ENCODE measurements at places on chromosomes 2 and 18. TPM values are rescaled to one million over a fixed set of nuclear protein-coding genes. Genes with fewer than 3 reads are reported as not detected.

DNA sequence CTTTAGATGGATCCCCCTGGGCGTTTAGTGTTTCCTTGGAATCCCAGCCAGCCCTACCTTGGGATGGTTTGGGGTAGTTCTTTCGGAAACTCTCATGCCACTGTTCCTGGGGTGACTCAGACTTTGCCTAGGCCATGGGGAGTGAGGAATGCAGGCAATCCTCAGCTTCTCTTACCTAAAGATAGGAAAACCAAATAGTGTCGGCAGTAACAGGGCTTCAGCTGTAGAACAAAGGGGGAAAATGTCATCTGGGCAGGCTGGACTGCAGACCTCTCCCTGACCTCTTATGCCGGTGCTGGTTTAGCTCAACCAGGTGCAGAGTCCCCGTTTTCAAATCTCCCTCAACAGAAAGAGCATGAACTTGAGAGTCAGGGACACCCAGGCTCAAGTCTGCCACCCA lies 252.1 kb downstream of the TSN start:
- DNase-seq = no peak

DNA sequence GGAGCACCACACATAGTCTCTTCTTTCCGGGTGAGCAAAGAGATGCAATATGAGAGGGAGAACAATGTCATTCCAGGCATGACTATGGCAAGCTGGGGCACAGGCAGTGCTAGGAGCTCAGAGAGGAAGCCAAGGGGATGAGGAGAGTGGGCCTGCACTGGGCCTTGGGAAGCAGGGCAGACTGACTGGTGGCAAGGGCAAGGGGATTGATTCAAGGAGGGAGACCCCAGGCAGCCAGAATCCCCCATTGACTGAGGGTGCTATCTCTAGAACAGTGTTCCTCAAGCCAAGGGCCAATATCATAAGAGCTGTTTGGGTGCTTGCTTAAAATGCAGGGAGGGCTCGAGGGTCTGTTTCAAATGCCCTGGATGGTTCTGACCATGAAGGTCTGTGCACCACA lies 36.1 kb downstream of the MARCO start:
- no peak for DNase-seq

DNA sequence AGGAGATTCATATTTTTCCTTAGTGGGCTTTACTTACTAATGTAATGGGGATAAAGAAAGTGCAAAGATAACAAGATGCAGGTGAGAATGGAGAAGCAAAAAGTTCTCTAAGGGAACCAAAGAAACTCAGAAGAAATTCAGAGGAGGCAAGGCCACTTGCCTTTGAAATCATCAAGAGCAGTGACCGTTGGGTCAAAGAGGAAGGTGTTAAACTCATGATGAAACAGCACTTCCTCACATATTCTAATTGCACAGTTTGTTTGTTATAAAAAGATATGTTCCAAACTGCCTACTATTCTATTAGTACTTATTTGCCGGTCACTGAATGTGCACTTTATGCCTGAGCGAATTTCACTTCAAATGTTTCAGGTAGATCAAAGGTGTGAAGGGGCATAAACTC lies 975.1 kb downstream of the BCL11A start:
- DNase-seq = no peak

DNA sequence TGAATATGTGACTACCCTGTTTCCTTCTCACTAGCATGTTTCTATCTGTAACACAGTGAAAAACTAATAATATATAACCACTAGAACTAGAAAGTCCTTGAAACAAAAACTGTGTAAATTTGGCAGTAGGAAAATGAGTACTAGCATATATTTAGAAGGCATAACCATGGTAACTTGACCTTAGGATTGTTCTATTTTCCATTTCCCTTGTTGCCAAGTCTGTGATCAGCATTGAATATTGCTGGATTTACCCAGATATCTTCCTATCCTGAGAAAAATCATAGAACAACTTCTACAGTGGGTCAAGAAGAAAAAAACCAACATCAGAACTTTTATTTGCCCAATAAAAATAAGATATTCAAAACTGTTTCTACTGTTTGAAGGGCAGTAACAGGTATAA lies 563.9 kb upstream of the NRXN1 start:
- no peak for DNase-seq

DNA sequence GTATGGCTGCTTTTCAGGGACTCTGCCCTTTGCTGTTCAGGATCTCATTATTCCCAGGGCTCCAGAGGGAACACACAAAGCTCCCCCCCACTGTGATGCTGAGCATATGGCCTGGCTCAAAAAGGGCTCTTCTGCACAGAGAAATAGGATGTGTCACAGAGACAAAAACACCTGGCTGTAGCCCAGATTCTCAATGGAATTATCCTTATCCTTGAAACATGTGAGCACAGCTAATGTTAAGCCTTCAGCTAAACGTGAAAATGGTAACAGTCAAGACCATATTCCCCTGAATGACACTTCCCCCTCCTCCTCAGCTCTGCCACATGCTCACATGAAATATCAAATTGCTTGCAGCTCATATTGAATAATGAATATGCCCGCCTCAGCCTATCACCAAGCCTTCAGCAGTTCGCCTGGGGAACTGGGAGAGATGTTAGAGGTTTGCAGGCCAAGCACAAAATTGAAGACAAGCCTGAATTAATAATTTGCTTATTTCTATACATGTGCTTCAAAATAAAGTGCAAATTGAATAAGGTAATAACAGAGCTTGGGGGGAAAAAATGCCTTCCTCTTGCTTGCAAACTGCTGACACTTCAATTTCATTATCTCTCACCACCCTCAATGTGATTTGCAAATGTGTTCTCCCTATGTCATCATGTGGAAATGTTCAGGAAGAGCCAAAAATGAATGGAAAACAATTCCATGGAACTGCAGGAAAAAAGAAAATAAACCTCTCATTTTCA lies 181.0 kb upstream of the HNRNPA3 start:
- no peak for DNase-seq

DNA sequence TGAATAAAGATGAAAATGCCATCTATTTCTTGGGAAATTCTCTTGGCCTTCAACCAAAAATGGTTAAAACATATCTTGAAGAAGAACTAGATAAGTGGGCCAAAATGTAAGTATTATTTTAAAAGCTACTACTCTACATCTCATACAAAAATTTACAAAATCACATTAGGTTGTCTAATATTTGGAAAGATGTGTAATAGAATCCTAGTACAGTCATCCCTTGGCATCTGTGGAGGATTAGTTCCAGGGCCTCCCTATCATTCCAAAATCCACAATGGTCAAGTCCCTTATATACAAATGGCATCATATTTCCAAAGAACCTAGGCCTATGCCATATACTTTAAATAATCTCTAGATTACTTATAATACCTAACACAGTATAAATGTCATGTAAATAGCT lies 41.2 kb downstream of the KYNU start:
- no peak for DNase-seq

- no peak for DNase-seq
Measured at GRCh38 chr2:24993406-24994145, 21.8 kb upstream of the DNAJC27 start.

Gene BUB1
- total RNA-seq = 0.88 TPM

Gene TRAPPC8
- total RNA-seq = 32.3 TPM

Gene MALL
- 1.6 TPM for total RNA-seq

Gene RNF25
- 9.0 TPM for total RNA-seq

Gene GFPT1
- total RNA-seq = 29.5 TPM
